Adrenal gland (tissue), 19 donors: ENCODE measurements at places on chromosomes 3 and 15. TPM values are rescaled to one million over a fixed set of nuclear protein-coding genes. Genes with fewer than 3 reads are reported as not detected.

DNA sequence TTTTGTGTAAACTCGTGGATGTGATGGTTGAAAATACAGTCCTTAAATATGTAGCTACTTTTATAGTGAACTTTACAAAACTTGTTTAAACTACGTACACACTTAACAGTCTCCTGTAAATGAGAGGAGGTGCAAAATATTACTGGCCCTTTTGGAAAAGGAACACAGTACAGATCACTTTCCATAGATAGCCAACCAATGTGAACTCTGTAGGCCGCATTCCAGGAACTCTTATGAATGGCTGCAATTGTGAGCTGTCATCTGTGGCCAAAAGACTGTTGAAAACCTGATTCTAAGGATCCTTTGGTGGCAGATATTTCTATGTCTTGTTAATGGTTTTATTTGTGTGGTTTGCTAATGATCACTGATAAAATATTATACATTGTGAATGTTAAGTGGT is 6.2 kb downstream of the TSC22D2 start:
- H3K36me3 ChIP-seq = no peaks in the 10 kb centered on the region
- no peak for DNase-seq

- peaks cover 8% of the 10 kb centered on the region for H3K4me1 ChIP-seq
- DNase-seq = no peak
- no peaks in the 10 kb centered on the region for H3K27me3 ChIP-seq
- H3K36me3 ChIP-seq = no peaks in the 10 kb centered on the region
These were observed 89.6 kb upstream of the GALNT15 start for GRCh38 chr3:16084887-16085286.

CLDN16 gene
- total RNA-seq = 2.9 TPM

DNA sequence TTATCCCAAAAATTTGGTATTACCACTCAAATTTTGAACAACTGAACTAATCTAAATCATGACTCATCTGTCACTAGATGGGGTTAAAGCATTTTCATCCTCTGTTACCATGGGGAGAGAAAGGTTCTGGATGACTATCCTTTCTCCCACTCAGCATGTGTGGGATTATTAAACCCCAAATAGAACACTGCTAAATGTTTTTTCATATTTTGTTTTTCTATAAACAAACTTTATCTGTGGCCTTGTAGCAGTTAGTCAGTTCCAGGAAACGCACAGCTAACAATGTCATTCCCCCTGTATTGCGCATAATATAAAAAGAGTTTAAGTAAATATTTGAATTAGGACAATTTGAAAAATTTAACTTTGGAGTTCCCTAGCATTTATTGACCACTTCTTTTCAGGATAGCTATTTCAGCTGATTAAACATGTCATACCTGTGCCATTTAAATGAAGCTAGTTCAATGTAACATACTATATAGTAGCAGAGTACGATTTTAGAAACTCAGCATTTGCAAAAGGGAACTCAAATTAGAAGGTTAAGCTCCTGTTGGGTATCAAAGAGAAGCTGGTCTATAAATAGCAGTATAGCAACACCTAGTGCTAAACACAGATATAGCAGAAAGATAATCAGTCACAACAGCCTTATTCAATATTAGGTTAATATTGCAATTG is 9.2 kb upstream of the TMEM212 start:
- DNase-seq = no peak
- no peak overlapping the region for H3K4me3 ChIP-seq

TBC1D5 gene
- total RNA-seq = 70.5 TPM

SHF gene
- 13.5 TPM for total RNA-seq
